ENCODE measurements at places on chromosomes 5 and 9.

GRCh38 chr5:111668477-111669414, 88.2 kb downstream of the NREP start:
- DNase-seq: no peak

GRCh38 chr5:98840946-98841345, 67.5 kb downstream of the RGMB start:
- DNase-seq: no peak

GRCh38 chr9:101027733-101028345, 688 bp upstream of the PLPPR1 start:
- peak; percentile 22 for DNase-seq

- DNase-seq: no peak
These were observed 120.7 kb upstream of the RAI14 start for GRCh38 chr5:34535433-34535832.

DNA sequence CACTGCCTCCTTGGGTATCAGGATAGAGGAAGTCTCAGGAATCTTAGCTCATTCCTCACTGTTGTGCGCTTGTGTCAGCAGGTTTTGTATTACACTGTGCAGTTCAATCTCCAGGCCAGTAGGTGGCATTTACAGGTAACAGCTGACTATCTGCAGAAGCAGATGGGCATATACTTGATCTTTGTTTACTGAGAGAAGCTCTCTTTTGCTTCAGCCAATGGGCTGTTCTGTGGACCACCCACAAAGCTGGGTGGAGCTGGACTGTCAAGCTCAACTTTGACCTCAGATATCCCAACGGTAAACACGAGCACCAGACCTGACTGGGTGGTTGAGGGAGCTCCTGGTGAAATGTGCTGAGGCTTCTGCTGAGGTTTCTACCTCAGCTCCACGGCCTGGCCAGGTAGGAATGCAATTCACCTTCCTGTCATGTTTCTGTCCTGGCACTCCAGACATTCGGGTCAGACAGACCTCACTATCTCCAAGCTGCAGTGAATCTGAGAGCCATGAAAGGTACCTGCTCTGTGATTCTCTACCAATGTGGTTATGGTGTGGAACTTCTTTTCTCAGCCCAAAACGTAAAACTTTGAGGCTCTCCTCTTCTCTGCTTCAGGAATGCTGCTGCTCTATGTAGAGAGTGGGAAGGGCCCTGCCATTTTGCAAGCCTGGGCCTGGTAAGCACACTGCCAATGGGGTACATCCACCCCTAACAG, 167.9 kb upstream of the ACTBL2 start:
- DNase-seq: no peak

GRCh38 chr5:95846554-95847260, 24.2 kb upstream of the GLRX start:
- DNase-seq: no peak

DNA sequence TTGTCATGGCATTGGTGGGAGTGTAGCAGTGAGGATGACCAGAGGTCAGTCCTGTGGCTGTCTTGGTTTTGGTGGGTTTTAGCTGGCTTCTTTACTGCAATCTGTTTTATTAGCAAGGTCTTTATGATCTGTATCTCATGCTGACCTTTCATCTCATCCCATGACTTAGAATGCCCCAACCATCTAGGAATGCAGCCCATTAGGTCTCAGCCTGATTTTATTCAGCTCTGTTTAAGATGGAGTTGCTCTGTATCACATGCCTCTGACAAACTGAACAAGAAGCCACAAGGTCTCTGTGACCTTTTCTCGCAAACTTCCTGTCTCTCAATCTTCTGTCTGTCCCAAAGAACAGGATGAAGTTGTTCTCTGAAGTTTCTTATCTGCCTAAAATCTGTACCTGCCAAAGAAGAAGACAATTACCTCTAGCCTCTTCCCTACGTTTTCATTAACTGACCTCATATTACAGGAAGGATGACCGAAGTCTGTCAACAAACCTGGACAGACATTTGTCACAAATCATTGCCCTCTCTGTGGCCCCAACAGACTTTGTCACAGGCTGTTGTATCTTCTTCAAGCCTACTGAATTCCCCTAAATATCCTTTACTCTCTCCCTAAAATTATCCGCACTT, 284.2 kb upstream of the SEMA6A start:
- no peak for DNase-seq

DNA sequence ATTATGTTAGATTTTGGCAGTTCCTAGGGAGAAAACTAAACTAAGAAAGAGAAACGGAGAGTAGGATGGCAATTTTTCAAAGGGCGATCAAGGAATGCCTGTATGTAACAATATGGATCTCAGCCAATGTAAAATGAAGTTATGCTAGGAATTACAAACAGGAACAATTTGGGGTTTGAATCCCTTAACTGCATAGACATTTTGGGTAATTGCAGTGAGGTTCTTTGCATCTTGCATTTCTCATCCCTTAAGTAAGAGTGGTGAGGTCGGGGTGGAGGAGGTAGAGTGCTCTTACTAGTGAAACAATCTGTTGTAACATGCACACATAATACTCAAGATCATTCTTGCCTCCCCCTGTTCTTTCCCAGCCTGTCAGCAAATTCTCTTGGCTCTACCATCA, 137.6 kb downstream of the NPR3 start:
- no peak for DNase-seq

DNA sequence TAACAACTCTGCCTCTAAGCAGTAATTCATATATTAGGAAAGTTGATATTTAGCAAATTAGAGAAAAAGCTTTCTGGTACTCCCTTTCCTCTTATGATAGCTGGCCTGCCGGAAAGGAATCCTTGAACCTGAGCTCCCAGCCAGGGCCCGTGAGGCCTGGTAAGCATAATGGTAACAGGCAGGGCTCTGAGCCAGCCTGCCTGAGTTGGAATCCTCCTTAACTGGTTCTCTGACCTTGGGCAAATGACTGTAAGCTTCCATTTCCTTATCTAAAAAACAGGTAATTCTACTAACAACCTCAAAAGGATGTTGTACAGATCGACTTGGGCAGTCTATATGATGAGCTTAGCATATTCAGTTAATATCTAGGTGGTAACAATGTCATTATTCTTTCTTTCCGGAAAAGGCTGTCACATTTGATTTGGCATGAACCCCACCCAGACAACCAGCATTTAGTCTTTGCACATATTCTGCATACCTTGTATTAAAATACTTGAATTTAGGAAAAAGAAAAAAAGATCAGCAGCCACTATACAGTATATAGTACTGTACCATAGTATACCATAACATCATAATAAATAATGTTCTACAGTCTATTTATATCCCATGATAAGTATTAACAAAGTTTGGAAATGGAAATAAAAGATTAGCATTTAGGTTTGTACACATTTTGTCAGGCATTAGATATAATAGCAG, 55.7 kb upstream of the MAP3K1 start:
- no peak for DNase-seq

- DNase-seq: no peak
These were observed 2.8 kb downstream of the AP3B1 start for GRCh38 chr5:78291687-78292086.

DNA sequence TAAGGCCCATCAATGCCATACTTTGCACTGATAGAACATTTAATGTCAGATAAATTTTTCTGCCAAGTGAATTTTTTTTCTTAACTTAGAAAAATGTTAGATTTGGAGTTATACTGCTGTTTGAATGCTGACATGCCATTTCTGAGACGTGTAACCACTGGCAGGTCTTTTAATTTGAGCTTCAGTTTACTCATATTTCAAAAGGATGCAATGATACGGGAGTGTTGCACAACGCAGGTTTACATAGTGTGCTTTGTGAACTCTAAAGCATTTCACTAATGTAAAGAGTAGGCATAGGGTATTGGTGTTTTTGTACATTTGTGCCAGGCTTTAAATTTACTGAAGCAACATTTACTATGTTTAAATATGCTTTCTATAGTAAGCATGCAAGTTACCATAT, 4.2 kb downstream of the ZBTB43 start:
- no peak for DNase-seq

GRCh38 chr5:74016373-74016772, 390.4 kb downstream of the ARHGEF28 start:
- DNase-seq: no peak

GRCh38 chr5:154206311-154206710, 15.8 kb downstream of the GALNT10 start:
- no peak for DNase-seq

DNA sequence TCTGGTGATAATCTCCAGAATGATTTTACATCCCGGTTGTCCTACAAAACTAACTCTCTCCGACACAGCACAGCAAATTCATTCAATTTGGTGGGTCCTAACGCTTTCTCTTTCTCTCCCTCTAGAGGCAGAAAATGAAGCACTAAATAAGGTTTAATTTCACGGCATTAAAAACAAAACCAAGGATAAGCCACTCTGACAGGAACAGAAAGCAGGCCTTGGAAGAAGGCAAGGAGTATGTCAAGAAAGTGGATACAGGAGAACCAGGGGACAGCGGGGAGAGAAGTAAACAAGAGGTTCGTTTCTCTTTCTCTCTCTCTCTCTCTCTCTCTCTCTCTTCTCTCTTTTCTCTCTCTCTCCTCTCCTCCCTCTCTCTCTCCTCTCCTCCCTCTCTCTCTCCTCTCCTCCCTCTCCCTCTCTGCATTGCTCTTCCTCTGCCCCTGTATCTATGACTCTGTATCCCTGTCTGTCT, 49.8 kb downstream of the EBF1 start:
- no peak for DNase-seq

- DNase-seq: no peak
These were observed 24.1 kb downstream of the PITX1 start for GRCh38 chr5:135009736-135010501.

GRCh38 chr9:133700819-133701320, 37.3 kb downstream of the SARDH start:
- DNase-seq: peak; percentile 17

DNA sequence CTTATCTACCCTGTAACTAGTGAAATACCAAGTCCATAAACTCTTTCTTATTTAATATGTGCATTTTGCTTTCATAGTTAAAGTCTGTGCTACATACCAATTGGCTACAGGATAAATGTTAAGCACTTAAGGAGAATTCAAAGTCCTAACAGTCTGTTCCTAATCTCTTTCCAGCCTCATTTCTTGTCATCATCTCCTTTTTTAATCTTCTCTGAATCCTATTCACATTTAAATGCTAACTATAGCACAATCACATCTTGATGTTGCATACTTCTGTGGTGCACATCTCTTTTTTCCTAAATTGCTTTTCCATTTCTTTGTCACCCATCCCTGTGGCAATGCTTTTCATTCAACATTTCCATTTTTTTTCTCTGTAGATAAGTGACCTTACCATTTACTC, 996.1 kb upstream of the TYRP1 start:
- no peak for DNase-seq

Data from Right ventricle myocardium inferior (tissue), 1 donor.